ENCODE measurements at places on chromosomes 12 and 14.

DNA sequence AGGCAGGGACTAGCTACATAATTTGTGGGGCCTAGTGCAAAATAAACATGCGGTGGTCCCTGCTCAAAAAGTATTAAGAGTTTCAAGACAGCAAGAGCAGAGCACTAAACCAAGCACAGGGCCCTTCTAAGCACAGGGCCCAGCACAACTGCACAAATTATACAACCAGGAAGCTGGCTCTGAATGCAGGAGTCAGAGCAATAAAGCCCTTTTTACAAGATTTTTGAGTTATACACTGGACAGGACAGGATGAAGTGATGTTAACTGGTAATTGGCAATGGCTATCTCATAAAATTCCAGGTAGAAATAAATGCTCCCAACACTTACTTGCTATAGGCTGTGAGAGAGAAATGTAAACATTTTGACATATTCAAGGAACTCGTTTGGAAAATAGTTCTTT is 86.2 kb upstream of the GPHB5 start:
- no peak for DNase-seq

DNA sequence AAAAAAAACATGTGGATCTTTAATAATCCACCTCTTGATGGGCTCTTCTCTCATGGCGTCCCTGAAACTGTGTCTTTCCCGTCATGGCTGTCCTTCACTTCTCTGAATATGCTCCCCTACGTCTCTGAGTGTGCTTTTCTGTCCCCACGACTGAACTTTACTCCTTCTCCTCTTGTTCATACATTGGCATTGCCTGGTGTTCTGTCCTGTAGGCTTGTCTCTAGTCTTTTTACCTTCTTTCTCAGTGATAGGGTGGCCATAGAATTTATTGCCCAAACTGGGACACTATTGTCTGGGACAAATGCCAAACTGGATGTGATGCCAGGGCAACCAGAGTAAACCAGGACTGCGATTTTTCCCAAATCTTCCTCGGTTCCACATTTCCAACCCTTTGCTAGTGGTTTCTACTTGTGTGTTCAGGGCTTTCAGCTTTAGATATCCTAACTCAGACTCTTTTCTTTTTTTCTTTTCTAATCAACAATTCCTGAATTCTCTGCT is 202.2 kb downstream of the ATP23 start:
- DNase-seq = no peak

GRCh38 chr14:101705733-101706508 is 55.6 kb upstream of the PPP2R5C start:
- no peak for DNase-seq

- no peak for DNase-seq
Observed at GRCh38 chr12:6996040-6996441, 22.2 kb downstream of the LPCAT3 start.

DNA sequence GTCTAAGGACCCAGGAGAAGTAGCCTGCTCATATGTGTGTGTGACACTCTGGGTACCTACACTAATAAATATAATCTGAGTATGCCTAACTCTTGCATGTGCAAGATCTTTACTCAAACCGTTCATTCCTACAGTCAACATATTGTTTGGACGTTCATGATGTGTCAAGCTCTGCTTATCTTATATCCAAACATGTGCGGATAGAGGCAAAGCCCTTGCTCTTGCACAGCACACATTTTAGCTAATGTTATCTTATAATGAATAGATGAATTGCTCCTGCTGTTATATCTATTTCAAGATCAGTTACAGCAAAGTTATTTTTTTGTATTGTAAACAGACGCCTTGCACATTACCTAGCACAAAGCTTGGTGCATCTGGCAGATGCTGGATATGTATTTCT is 228.4 kb upstream of the FLRT2 start:
- no peak for DNase-seq

GRCh38 chr12:48796976-48797375 is 8.1 kb upstream of the ADCY6 start:
- no peak for DNase-seq

GRCh38 chr12:98653866-98654493 is 8.9 kb downstream of the APAF1 start:
- DNase-seq = peak; percentile 20

- DNase-seq = no peak
Observed at GRCh38 chr12:61385771-61386170, 874.4 kb upstream of the USP15 start.

DNA sequence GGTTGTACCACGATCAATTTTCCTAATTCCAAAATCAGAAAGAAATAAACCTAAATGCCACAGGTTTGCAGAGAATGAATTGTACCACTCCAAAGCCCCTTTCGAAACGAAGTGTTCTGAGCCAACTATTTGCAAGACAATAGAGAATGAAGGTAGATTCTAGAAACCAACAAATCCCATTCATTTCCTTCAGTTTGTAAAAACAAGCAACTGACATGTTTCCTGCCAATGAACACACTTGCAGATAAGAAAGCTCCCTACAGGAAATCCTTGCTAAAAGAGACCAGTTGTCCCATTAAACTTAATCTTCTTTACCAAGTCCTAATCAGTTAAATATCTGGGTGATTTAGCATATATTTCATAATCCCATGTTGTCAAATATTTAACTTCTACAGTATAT is 198.4 kb upstream of the FOXN3 start:
- DNase-seq = no peak

GRCh38 chr12:13044906-13045299 is 722 bp downstream of the FAM234B start:
- no peak for DNase-seq

DNA sequence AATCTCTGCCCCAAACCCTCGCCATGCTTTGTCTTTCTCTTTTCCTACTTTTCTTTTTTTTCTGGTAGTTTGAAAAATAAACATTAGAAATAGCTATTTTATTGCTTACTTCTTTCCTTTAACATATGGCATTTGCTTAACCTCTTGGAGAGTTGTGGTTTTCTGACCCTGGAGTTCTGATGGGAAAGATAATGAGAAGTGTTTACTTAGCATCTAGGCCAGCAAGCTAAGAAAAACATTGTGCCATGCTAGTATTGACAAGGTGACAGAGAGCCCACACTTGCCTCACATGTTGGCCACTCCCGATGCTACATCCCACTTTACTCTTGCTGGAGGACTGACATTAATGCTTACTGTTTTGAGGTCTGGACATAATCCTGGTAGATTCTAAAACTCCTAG is 886.2 kb downstream of the DIO2 start:
- peak; percentile 69 for DNase-seq

- DNase-seq = no peak
Observed at GRCh38 chr14:53628732-53629430, 327.7 kb downstream of the BMP4 start.

DNA sequence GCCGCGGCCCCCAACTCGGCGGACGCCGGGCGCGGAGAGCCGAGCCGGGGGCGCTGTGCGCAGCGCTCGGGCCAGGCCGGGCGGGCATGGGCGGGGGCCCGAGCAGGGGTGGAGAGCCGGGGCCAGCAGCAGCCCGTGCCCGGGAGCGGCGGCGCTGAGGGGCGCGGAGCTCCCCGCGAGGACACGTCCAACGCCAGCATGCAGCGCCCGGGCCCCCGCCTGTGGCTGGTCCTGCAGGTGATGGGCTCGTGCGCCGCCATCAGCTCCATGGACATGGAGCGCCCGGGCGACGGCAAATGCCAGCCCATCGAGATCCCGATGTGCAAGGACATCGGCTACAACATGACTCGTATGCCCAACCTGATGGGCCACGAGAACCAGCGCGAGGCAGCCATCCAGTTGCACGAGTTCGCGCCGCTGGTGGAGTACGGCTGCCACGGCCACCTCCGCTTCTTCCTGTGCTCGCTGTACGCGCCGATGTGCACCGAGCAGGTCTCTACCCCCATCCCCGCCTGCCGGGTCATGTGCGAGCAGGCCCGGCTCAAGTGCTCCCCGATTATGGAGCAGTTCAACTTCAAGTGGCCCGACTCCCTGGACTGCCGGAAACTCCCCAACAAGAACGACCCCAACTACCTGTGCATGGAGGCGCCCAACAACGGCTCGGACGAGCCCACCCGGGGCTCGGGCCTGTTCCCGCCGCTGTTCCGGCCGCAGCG is 639 bp downstream of the FZD10 start:
- no peak for DNase-seq

DNA sequence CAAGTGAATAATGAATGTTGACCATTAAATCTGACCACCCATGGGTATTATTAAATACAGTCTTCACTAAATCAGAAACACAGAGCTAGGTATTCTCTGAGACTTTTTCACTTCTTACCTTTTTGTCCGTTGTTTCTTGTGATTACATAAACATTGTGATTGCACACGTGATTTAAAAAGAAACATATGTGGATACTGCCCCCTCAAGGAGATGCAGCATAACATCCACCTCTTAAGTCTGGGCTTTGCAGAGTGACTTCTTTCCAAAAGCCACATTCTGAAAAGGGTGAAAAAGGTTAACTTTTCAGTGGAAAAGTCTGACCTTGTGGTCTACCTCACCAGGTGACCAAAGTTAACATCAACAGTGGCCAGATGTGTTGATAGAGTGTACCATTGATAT is 185.5 kb upstream of the FAR2 start:
- no peak for DNase-seq

DNA sequence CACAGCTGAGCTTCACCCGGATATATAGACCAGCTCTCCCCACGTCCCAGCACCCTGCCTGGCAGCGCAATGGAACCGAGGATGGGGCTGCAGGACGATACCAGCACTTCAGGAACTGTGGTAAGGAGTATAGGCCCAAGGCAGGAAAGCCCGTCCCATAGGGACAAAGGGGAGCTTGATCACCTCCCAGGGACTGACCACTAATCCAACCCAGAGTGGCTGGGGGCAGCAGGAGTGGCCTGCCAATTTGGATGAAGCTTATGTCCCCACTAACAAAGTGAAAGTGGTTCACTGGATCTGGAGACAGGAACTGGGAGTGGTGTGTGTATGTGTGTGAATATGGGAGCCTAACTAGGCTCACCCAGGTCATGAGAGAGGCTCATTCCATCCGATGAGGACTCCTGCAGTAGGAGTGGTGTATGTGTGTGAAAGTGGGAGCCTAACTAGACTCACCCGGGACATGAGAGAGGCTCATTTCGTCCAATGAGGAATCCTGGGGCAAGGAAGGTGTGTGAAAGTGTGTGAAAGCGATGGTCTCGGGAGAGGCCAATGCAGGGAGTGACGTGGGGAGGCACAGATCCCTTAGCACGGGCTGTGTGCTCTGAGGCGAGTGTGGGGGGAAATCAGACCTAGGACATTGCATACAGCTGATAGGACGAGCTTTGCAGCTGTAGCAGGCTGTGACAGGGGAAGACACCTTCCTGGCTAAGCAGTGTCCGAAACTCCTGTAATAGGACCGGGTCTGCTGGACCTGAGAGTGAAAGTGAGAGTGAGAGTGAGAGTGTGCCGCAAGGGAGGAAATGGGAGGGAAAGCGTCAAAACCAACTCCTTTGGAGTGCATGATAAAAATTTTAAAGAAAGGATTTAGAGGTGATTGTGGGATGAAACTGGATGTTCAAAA is 25.7 kb downstream of the KLRK1 start:
- DNase-seq = no peak

- no peak for DNase-seq
Observed at GRCh38 chr12:41621291-41621690, 433.2 kb downstream of the PDZRN4 start.

- peak; percentile 63 for DNase-seq
Observed at GRCh38 chr12:53380104-53380793, at the start of gene SP1. Gene SP1, plus strand, starts transcription at chr12:53380176. Its CDS starts 116 bp downstream, at chr12:53380292.

- DNase-seq = no peak
Observed at GRCh38 chr12:45973526-45973925, 16.8 kb downstream of the SCAF11 start.

GRCh38 chr12:113184098-113184899 is 979 bp downstream of the DDX54 start:
- DNase-seq = peak; percentile 65

GRCh38 chr12:112928978-112929377 is 9.3 kb upstream of the OAS3 start:
- DNase-seq = no peak

- DNase-seq = peak; percentile 19
Observed at GRCh38 chr12:6821591-6822425, at the start of gene GPR162. Gene GPR162, plus strand, starts transcription at chr12:6821821. Its CDS starts 2,078 bp downstream, at chr12:6823899.

DNA sequence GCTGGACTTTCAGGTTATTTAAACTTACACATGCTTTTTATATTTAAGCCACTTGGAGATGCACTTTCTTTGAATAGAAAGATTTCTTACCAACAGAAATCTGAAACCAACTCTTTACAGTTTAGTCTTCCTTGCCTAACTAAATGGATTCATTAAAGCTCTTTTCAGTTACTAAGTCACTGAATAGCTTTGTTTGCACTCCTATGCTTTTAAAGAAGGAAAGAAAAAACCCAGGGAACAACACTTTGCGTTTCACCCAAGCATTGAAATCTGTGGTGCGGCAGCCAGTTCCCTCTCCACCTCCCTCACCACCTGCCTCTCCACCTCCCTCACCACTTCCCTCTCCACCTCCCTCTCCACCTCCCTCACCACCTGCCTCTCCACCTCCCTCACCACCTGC is 70.3 kb downstream of the RIMBP2 start:
- DNase-seq = no peak

GRCh38 chr14:104806625-104807465 is 5.9 kb downstream of the ZBTB42 start:
- no peak for DNase-seq

DNA sequence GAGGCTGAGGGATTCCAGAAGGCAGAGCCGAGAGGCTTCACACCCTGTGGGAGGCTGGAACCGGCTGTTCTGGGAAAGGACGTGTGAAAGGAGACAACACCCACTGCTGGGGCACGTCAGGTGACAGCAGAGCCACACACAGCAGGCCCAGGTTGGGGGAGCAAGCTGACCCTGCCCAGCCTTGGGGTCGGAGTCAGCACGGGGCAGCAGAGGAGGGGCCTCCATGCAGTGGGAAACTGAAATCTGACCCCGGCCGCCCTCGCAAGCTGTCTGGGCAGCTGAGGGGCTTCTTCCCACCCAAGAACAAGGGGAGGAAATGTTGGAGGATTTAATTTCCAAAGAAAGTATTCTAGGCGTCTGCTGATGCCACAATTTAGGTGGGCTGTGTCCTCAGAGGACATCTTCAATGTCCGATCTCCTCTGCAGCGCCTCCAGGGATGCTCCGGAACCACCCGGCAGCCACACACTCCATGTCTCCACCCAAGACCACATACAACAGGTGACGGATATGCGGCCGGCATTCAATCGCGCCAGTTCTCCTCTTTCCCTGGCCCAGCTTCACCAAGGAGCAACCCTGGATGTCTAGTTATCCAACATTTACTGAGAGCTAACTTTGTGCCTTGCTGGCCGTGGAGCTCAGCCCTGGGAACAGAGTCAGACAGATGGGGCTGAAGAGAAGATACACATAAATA is 30.7 kb downstream of the SNRNP35 start:
- DNase-seq = no peak

DNA sequence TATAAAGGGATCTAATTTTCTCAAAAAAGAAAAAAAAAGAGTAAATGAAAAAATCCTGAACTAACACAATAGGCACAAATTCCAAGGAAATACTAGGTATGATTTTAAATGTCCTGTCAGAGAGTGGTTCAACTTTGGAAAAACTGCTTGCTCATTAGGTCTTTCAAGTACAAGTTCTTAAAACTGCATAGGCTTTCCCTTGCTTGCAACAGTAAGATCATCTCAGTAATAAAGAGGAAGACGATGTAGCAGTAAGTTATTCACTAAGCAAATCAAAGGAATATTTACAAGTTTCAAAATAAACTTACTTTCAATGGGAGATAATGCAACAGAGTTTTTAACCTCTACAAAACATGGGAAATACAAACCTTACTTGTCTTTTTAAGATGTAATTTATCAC is 21.6 kb downstream of the CORO1C start:
- no peak for DNase-seq
